ENCODE measurements at places on chromosomes 1 and 21.

DNA sequence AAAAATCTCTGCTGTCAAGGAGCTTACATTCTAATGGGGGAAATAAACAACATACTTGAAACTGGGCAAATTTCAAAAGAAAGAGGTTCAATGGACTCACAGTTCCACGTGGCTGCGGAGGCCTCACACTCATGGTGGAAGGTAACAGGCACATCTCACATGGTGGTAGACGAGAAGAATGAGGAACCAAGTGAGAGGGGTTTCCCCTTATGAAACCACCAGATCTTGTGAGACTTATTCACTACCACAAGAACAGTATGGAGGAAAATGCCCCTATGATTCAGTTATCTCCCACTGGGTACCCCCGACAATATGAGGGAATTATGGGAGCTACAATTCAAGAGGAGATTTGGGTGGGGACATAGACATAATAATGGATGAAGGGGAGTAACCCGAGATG, 226.4 kb downstream of the ZP4 start:
- no peak for DNase-seq

DNA sequence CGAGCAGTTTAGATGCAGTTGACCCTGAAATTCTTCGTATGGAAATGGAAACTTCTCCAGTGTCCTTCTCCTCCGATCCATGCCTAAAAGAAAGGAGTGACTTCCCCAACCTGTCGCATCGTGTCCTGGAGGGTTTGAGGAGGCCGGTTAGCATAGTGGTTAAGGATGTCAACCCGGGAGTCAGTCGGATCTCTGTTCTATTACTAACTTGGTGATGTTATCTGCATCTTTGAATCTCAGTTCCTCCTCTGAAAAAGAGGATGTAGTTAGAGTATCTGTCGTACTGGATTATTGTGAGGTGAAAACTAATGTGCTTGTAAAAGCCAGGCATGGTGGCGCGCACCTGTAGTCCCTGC, 684 bp downstream of the ZBTB8B start:
- DNase-seq, result no peak

- no peak for DNase-seq
Observed at GRCh38 chr1:1025730-1026129, 5.8 kb downstream of the AGRN start.

DNA sequence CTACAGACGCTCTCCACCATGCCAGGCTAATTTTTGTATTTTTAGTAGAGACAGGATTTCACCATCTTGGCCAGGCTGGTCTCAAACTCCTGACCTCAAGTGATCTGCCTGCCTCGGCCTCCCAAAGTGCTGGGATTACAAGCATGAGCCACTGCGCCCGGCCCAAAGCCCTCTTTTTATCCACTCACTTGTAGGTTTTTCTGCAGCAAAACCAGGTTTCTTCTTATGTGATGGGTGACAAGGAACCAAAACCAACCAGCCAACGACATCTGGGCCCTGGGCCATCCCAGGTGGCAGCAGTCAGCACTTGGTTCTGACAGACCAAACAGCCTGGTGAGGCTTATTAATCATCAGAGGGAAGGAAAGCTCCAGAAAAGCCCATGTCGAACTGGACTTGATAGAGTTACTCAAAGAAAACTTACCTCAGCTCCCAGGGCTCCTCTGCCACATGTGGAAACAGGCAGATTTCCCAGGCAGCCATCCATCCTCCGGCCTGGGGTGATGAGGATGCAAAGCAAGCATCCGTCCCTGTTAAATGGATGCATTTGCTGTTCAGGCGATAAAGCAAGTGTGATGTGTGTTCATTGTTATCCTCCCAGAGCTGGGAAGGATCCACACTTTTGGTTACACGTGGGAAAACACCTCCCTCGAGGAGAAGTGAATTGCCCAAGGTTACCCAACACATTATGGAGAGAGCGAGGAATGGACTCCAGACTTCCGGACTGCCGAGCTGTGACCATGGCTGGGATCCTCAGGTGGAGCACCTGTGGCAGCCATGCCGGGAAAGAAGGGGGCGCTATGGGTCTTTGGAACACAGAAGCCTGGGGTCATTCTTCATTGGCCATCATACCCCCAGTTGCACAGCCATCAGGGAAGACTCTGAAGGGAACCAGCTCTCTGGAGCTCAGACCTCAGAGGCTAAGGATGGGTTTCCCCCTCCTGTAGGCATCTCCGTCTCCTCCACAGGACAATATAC, 118.8 kb downstream of the HUNK start:
- DNase-seq, result no peak

GRCh38 chr1:244074559-244075171, 23.6 kb downstream of the ZBTB18 start:
- DNase-seq, result peak; percentile 70

DNA sequence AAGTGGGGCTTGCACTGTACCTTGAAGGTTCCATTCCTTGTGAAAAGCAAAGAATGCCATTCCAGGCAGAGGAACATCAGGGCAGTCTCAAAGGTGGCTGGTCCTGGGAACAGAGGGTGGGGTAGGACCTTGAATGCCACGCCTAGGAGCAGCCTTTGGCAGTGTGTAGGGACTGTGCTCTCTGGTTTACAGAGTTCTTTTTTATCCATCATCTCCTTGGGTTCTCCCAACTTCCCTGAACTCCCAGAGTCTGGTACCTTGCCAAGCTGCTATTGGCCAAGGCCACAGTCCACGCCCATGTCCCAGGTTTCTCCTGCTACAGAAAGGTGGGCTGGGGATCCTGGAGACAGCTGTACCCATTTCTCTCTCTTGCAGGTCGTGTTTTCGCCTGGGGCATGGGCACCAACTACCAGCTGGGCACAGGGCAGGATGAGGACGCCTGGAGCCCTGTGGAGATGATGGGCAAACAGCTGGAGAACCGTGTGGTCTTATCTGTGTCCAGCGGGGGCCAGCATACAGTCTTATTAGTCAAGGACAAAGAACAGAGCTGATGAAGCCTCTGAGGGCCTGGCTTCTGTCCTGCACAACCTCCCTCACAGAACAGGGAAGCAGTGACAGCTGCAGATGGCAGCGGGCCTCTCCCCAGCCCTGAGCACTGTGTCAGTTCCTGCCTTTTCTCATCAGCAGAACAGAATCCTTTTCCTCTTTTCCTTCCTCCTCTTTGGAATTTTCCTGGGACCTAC, 15.3 kb upstream of the TRNAU1AP start:
- no peak for DNase-seq

GRCh38 chr1:226863446-226863845, 7.0 kb upstream of the PSEN2 start:
- no peak for DNase-seq

DNA sequence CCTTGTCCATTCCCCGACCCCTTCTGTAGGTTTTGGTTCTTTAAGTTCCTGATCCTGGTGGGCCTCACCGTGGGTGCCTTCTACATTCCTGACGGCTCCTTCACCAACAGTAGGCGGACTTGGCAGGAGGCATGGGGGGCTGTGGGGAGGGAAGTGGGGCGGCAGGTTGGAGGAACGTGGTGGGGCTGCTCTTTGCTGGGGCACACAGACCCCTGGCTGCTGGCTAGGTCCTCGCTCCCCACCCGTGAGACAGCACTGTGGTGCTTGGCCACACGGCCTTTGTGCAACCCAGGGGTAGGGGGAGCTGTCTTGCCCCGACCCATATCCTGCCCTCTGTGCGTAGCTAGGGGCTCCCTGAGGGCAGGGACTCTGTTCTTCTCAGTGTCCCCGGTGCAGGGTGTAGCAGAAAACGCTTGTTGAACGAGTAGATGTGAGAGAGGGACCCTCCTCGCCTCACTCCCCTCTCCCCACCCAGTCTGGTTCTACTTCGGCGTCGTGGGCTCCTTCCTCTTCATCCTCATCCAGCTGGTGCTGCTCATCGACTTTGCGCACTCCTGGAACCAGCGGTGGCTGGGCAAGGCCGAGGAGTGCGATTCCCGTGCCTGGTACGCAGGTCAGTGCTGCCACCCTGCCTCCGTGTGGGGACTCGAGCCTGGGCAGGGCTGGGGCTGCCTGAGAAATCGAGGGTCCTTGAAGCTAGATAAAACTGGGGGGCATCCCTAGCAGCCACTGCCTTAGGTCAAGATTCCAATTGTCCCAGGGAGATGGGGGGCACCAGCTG, 12.5 kb downstream of the SERINC2 start:
- DNase-seq, result no peak

DNA sequence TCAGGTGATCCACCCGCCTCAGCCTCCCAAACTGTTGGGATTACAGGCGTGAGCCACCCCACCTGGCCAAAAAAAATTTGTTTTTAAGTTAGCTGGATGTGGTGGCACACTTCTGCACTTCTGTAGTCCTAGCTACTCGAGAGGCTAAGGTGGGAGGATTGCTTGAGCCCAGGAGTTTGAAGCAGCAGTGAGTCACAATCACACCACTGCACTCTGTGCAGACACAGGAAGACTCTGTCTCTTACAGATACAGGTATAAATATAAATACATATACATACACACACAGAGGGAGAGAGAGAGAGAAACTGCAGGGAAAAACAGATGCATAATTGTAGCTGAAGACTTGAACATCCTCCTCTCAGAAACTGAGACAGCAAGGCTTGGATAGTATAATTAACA, 34.8 kb upstream of the EPS15 start:
- DNase-seq, result no peak

- DNase-seq, result no peak
Observed at GRCh38 chr1:165228111-165228655, 128.3 kb downstream of the LMX1A start.

- no peak for DNase-seq
Observed at GRCh38 chr21:31862078-31862477, 10.7 kb upstream of the HUNK start.

- no peak for DNase-seq
Observed at GRCh38 chr1:98749152-98749756, 87.7 kb downstream of the SNX7 start.

DNA sequence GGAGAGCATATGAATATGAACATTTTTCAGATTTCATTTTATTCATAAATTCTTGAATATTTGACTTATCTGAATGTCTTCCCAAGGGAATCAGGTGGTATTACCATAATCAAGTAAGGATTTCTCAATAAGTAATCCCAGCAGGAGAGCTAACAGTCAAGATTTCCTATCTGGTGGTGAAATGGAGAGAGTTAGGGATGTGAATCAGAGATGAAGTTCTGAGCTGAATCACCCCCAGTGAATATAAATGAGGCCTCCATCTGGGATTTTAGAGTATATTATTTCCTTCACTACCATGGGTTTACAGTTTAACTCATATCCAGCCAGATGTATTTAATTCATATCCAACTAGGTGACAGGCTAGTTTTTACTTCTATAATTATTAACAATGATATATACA, 61.5 kb upstream of the RGS2 start:
- no peak for DNase-seq
